ENCODE measurements at places on chromosomes 12 and 14.

GRCh38 chr14:30272848-30273832 is 285.8 kb upstream of the G2E3 start:
- DNase-seq: no peak

DNA sequence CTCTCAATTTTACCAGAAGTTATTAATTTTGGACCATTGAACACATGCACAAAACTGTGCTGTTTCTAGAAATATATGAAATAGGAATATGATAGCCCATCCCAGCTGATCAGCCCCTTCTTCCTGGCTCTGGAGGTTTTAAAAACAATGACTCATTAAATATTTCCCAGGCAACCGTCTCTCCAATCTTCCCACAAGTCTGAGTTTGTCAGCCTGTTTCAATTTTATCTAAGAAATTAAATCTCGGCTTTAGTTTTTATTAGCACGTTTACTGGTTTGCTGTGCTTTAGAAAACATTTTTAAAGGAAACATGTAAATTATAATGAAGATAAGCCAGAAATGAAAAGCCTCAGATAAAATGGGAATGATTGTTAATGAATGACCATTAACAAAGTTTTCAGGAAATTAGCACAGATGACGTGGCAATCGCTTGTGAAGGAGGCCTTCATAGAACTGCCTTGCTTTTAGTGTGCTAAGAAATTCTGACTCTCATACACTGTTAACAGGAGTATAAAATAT is 89.3 kb upstream of the RAP1B start:
- no peak for DNase-seq

DNA sequence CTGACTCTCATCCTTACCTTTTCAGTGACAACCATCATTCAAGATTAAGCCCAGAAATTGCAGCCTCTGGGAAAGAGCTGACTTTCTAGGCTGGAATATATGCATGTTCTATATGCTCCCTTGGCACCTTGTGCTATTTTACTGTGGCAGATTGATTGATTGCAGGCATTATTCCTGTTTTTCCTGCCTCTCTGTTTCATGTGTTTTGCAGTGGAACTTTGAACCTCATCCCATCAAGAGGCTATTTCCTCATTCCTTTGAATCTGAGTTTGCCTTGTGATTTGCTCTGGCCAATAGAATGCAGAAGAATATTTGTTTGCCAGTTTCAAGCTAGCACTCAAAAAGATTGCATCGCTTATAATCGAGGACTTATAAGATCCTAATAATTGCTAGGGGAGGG is 174.8 kb upstream of the DCN start:
- no peak for DNase-seq

- no peak for DNase-seq
These were observed 502 bp upstream of the MBIP start for GRCh38 chr14:36320897-36321381.

- no peak for DNase-seq
These were observed 23.1 kb downstream of the AEBP2 start for GRCh38 chr12:19462406-19462805.

DNA sequence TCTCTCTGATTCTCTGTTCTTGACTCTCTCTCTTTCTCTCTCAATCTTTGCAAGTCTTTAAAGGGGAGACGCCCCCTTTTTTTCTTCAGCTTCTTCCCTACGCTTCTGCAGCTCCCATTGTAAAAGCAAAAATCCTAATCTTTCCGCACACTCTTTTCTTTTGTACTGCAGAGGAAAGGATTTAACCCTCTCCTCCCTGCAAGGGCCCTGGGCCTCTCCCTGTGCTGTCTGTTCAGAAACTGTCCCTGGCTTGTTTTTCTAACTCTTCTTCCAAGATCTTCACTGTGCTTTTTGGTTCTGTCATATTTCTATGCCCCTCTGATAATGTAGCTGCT is 10.9 kb upstream of the SALL2 start:
- DNase-seq: no peak

DNA sequence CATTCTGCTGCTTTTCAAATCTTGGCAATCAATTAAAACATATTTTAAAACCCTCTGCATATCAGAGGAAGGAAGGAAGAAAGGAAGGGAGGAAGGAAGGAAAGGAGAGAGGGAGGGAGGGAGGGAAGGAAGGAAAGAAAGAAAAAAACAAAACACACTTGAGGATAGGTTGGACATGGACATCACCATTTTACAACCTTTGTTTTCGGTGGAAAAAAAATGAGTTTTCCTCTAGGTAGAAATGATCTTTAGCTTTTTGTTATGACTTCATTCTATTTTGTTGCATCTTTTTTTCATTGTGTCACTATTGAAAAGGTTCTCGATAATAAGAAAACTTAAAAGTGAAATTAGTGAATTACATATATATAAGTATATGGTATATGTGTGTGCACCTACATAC is 522.9 kb downstream of the NOVA1 start:
- DNase-seq: no peak

DNA sequence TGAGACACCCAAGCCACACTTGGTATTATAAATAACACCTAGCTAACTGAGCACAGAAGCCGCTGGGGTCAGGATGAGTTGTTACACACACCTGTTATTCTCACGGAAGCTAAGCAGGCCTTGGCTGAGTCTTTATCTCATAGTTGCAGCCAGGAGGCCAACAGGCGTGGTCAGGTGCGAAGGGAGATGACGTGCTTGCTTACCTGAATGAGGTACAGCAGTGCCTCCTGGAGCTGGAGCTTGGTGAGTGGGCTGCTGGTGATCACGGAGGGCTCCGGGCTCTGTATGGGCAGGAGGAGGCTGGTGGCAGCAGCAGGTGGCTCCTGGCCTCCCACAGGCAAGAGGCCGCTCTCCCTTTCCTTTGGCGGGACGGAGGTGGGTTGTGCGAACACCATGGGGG is 30.4 kb upstream of the CACNA2D4 start:
- no peak for DNase-seq

- no peak for DNase-seq
These were observed 33.3 kb upstream of the INF2 start for GRCh38 chr14:104656014-104656714.

DNA sequence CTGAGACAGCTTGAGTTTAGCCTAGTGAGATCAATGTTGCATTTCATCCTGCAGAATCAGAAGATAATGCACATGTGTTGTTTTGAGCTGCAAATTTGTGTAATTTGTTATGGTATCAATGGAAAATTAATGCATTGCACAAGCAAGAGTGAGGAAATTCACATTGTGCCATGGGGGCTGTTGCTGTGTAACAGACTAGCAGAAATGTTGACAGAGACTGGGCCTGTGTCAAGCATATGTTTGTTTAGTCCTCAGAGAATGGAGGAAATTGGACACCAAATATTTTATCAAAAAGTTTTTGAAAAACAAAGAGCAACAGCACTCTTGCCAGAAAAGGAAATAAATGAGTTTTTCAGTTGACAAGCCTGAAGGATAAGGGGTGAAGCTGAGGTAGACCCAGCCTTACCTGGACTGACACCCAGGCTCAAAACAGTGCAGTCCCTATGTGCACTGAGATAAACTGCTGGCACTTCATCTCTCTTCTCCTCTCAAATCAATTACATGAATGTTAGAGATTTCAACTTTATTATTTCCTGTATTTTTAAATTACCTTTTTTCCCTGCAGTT is 1150.0 kb downstream of the FSCB start:
- DNase-seq: no peak

GRCh38 chr12:5984873-5985272 is 39.8 kb upstream of the ANO2 start:
- no peak for DNase-seq

DNA sequence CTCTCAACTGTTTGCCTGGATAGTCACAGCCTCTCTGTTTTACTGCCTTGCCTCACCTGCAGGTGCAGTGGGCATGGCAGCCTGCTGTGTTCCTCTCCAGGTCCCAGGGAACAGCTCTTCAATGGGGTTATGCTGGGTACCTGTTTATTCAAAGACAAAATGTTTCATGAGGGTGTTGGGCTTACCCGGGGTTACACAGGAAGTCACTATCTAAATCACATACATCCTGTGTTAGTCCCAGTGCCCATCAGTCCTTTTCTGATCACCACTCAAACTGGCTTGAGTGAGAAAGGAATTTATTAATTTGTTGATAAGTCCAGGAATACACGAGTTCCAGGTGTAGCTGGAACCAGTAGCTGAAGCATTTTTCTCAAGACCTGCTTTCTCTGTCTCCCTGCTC is 1503.6 kb upstream of the TMEM132C start:
- no peak for DNase-seq

GRCh38 chr14:32565256-32565655 is 236.2 kb downstream of the AKAP6 start:
- no peak for DNase-seq

DNA sequence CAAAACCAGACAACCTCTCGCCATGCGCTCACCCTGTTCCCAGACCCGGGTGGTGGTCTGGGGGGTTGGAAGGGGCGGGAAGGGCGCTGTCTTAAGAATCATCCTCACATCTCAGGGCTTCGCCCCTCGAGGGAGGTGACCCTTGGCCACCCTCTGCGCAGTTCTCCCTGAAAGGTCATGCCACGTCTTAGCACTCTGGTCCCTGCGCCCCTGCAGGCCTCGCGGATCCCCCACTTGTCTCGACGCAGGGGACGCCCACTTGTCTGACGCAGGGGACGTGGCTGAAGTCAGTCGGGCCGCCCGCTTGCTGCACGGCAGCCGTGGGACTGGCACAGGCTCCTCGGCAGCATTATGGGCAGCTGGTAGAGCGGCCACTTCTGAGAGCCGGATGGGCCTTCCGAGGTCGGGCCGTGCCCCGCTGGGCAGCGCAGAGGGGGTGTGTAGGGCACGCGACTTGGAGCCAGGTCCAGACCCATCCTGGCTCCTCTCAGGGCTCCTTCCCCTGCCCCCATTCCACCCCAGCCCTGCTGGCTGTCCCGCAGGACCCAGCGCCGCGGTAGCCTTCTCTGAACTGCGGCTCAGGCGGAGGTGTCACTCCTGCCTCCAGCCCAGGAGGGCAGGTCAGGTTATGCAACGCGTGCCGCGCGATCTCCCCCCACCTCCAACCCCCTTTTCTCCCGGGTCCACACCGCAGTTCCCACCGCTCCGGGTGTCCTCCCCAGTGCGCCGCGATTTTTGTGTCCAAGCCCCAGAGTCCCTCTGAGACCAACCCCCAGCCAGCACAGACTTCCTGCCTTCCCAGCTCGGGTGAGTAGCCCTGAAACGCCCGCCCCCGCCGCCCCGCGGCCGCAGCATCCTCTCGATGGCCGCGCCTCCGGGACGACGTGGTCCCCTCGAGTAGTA is 40.9 kb upstream of the CAPRIN2 start:
- no peak for DNase-seq

GRCh38 chr12:54051026-54051842 is 2.4 kb upstream of the HOXC4 start:
- DNase-seq: no peak

DNA sequence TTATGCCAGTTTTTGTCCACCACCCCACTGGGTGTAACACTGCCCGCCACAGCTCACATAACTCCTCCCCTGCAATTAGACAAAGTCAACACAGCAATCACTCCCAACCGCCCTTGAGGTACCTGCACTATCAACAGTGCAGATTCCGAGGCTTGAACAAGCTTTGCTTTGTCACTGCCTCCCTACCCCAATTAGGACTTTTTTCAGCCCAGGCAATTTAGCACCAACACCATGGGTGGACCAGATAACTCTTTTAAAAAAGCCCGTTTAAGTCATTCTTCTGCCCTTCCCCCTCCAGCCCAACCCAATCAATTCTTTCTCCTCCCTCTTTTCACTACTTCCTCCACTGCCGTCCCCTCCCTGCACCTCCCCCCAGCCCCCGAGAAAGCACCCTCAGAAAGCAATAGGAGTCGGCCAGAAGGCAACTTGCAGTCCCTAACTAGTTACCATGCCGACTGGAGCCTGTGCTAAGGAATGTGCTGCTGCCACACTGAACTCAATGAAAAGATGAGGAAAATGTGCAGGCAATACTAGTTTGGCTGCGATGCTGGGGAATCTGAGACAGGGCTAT is 45.7 kb upstream of the OTX2 start:
- no peak for DNase-seq

- DNase-seq: no peak
These were observed 8.5 kb downstream of the LRTM2 start for GRCh38 chr12:1828856-1829255.

DNA sequence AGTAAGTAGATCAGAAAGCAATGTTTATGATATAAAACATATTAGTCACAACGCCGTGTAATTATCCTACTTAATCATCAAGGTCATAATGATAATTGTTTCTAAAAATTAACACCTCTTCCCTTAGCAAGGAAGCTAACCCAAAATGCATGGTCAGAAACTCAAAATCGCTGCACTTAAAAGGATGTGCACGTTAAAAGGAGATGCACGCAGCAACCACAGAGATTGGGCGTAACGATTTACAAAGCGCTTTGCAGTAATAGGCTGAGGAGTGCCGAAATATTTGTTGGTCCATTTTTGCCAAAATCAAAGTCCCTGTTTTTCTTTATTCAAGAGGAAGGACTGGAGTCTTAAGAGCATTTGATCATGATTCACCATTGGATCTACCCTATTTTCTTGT is 1077.2 kb downstream of the VRK1 start:
- no peak for DNase-seq

DNA sequence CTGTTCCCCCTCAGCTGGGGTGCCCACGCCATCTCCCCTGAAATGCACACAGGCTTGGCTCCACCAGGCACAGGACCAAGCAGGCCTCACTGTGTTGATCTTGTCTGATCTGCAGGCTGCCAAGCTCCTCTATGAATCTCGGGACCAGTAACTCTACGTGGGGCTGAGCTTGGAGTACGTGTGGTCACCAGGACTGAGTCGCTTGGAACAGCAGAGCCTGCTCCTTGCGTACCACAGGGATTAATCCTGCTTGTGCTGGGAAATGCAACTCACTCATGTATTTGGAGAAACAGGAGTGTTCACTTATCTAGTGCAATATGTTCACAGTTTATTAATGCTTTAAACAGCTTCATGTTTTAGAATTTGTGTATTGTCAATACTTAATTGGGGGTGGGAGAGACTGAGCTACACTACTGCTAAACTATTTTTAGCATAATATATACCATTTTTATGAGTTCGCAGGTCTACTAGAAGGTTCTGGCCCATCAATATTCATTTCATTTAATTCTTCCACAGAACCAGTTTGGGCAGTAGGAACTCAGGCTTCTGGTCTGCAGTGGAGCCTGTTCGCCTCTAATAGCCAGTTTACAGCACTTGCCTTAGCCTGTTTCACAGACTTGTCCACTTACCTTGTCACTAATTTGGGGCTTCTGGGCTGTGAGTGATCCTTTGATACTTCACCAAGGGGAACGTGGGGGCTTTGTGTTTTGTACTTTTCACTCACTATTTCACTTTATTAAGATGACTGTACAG is 17.4 kb downstream of the ZFYVE21 start:
- DNase-seq: no peak

- DNase-seq: no peak
These were observed 33.8 kb downstream of the DMAC2L start for GRCh38 chr14:50345846-50346422.

- no peak for DNase-seq
These were observed 32.0 kb downstream of the CDK17 start for GRCh38 chr12:96368233-96368632.

- no peak for DNase-seq
These were observed 128.0 kb upstream of the RASSF8 start for GRCh38 chr12:25830456-25830855.

- no peak for DNase-seq
These were observed 4.3 kb downstream of the TEDC1 start for GRCh38 chr14:105495101-105495989.

All from D721Med (cell line).